ENCODE measurements at places on chromosomes 7 and 10.

DNA sequence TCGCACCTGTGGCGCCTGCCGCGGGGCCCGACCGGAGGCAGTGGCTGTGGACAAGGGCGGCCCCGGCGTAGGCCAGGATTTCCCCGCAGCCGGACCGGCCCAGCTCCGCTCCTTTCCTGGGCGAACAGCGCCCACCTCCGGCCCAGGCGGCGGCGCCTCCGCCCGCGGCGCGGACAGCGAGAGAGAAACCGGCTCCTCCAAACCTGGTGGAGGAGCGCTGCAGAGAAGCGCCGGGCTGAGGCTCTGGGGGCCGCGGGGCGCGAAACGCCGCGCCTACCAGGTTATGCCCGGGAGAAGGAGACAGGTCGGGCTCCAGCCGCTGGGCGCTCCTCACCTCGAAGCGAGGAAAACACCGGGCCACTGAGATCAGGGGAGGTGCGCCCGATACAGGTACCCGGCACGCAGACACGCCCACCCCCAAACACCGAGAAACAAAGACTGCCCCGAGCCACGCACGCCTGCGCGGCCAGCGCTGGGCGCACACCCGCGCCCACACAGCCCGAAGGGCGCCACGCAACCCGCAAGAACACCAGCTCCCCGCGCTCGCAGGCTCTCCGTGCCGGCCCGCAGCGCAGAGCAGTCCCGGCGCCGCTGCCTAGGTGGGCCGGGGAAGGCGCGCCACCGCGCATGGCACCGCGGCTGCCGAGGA lies 3.3 kb downstream of the GRID1 start:
- DNase-seq: no peak

DNA sequence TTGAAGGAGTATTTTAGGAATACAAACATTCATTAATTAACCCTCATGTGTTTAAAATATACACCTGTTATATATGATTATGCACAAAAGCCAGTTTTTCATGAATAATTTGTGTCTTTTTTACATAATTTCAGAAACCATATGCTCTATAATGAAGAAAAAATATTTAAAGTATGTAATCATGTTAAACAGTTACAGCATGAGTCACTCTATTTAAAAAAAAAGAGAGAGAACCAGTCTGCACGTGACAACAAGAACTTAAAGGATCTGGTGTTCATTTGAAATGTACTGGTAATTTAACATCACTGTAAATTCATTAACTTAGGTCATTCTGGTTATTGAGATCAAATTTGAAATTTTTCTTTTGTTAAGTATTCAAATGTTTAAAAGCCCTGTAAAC lies 228.5 kb downstream of the CACNB2 start:
- no peak for DNase-seq

DNA sequence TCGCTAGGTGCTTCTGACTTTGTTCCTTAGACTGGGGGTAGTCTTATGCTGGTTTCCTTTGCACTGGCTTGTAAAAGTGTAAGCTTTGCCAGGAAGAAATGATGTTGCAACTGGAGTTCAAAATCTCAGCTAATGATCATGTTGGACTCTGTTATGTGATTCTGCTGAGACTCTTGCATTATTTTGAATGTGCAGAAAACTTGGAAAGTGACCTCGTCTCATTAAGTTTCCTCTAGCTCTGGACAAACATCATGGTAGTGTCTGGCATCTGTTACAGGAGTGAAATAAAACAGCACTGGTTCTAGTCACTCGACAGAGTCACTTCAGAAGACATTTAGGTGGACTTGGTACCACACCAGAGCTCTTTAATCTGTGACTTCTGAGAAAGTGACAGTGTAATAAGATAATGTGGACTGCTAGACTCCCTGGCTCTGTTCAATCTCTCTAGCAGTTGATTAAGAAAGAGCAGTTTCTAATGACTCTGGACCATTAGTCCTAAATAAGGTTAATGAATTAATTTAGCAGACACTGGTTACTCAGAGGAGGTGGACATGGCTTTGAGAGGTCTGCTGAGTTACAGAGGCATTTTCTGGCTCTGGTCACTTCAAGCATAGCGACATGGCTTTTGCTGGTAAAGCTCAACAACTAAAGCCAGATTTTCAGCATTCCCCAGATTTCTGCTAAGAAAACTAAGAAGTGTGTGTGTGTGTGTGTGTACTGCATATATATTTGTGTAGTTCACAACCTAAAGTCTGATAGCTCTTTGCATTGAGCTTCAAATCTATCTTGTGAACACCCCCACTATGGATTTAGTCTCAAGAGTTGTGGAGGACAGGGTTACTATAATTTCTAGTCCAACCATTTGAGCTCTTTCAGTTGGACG lies 2.0 kb downstream of the NRP1 start:
- no peak for DNase-seq

DNA sequence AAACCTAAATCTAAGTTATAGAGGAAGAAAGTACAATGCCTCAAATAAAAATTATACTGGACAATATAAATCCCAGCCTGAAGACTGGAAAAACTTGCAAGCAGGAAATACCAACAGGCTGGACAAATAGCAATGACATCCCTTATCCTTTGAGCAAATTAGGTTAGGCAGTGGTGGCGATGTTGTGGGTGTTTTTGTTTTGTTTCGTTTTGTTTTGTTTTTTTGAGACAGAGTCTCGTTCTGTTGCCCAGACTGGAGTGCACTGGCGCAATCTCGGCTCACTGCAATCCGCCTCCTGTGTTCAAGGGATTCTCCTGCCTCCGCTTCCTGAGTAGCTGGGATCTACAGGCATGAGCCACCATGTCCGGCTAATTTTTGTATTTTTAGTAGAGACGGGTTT lies 57.3 kb upstream of the TES start:
- DNase-seq: no peak

GRCh38 chr10:118445535-118445934 lies 103.4 kb upstream of the FAM204A start:
- DNase-seq: no peak

All from Ammon's horn (tissue), 1 donor.